Naive thymus-derived CD4-positive, alpha-beta T cell (primary cell): ENCODE measurements at places on chromosomes 16 and 17.

- no peak for DNase-seq
Observed at GRCh38 chr17:43349142-43349541, 49.7 kb upstream of the ARL4D start.

- DNase-seq, result no peak
Observed at GRCh38 chr17:68292689-68293040, 1.4 kb downstream of the ARSG start.

- no peak for DNase-seq
Observed at GRCh38 chr17:81561494-81561885, 9.3 kb upstream of the FAAP100 start.

GRCh38 chr17:64661726-64661975 is 456 bp downstream of the SMURF2 start:
- no peak for DNase-seq

DNA sequence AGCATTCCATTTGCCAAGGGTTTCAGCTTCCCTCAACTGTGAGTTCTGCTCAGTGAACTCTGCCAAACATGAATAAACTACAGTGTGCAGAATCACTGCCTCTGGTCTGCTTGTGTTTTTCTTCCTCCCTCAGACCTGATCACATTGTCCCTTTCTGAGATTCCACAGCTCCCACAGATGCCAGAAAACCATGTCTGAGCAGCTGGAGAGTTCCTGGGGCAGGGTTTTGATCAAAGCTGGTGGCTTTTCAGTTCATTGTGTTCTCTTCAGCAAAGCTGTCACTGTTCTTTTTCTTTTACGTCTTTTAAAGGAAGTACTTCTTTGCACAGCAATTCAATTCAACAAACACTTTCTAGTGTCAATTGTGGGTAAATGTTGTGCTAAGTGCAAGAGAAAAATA is 555.8 kb downstream of the RBFOX1 start:
- no peak for DNase-seq

DNA sequence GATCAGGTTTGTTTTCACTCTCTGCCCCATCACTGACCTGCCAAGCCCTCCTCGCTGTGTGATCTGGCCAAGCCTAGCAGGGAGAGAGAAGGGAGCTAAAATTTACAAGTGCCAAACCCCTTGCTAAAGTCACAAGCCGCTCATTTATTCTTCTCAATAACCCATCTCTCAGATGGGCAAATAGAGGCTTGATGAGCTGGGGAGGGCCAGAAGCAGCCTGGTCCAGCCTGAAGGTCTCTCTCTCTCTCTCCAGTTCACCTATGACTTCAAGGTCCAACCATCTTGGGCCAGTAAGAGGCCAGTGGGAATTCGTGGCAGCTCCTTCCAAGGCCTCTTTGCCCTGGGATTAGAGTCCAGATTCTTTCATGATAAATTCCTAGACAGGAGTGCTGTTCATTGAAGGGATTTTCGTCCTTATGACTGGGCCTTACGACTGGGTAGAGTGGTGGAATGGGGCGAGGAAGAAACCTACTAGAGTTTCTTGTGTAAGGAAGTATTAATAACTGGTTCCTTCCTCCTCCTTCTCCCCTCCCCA is 3.4 kb downstream of the CA7 start:
- no peak for DNase-seq

DNA sequence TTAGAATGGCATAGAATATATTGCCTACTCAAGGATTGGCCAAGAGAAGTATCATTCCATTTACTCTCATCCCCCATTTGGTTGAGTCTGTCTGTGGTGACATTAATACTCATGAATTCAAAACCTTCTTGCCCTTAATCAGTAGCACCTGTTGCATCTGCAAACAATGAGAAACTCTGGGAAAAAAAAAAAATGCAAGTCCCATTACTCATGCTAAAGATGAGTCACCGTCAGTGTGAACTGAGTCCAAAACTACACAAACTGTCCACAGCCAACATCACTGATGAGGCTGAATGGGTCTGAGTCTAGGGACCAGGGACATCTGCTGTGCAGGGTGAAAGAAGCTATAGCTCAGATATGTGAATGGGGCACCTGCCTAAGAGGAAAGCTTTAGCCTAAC is 96.9 kb upstream of the ADAMTS18 start:
- no peak for DNase-seq

- DNase-seq, result no peak
Observed at GRCh38 chr17:62149961-62150360, 84.9 kb upstream of the MED13 start.

- peak; percentile 65 for DNase-seq
Observed at GRCh38 chr17:81926451-81927151, 934 bp downstream of the MAFG start.

- DNase-seq, result peak; percentile 28
Observed at GRCh38 chr17:63774969-63775265, 947 bp downstream of the DDX42 start.

DNA sequence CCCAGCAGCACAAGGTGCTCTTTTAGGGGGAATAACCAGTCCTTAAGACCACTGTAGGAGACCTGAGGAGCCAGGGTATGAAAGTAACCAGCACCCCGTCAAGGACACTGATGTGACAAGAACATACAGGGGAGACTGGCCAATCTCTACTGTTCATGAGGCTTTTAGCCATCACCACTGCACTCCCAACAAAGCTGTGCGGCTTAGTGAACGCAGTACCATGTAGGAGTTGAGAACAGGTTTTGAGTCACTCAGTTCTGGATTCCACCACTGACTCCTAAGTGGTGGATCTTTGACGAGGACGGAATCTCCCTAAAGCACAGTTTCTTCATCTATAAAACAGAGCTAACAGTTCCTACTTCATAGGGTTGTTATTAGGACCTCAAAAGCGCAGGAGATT is 26.8 kb downstream of the COG4 start:
- no peak for DNase-seq
